ACHN (cell line): ENCODE measurements at places on chromosomes 4 and X.

GRCh38 chr4:145808021-145808650, 128.2 kb downstream of the C4orf51 start:
- DNase-seq, result peak; percentile 86

DNA sequence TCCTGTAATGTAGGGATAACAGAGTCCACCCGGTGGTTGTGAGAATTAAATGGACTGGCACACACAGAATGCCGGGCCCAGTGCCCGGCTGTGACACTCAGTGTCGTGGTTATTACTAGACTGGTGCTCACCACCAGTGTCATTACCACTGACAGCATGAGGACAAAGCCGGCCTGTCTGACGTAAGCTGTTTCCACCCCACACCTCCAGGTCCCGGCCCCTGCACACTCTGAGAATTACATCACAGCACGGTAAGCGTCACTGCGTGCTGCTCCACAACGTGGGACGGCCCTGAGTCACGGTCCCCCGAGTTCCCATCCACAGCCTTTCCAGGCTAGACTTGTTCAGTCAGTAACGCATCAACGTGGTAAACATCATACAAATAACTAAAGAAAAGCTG, 22.9 kb downstream of the FAT1 start:
- no peak for DNase-seq

DNA sequence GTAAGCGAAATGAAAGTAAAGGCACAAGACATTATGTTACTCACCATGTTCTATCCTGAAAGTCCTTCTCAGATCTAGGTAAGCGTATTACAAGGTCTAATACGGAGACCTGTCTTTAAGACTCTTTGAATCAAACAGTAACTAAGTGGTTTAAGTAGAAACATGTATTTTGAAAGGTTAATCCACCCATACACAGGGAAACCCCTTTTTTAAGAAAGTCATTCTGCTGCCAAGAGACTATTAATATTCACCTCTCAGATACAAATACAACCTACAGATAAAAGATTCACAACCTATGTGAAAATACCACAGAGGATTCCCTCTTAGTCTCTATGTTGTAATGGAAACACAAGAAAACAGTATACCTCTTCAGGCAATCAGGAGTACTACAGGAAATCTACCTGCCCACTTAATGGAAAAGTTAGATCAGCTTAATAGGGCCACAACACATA, 63.2 kb upstream of the TNIP3 start:
- DNase-seq, result peak; percentile 39

DNA sequence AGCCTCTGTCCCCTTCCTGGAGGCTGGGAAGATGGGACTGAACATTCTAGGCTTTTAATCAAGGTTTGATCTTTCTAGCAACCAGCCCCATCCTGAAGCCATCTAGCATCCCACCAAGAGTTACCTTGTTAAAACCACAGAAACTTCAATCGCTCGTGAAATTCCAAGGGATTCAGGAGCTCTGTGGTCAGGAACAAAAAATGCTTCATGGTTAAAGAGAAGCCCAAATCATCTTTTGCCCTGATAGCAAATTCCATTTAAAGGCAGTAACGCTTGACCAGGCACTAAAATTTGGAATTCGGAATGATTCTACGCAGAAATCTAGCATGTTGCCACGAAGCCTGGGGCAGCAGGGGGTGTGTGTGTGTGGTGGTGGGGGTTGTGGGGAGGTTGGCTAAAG, 47.8 kb downstream of the CASP6 start:
- no peak for DNase-seq

DNA sequence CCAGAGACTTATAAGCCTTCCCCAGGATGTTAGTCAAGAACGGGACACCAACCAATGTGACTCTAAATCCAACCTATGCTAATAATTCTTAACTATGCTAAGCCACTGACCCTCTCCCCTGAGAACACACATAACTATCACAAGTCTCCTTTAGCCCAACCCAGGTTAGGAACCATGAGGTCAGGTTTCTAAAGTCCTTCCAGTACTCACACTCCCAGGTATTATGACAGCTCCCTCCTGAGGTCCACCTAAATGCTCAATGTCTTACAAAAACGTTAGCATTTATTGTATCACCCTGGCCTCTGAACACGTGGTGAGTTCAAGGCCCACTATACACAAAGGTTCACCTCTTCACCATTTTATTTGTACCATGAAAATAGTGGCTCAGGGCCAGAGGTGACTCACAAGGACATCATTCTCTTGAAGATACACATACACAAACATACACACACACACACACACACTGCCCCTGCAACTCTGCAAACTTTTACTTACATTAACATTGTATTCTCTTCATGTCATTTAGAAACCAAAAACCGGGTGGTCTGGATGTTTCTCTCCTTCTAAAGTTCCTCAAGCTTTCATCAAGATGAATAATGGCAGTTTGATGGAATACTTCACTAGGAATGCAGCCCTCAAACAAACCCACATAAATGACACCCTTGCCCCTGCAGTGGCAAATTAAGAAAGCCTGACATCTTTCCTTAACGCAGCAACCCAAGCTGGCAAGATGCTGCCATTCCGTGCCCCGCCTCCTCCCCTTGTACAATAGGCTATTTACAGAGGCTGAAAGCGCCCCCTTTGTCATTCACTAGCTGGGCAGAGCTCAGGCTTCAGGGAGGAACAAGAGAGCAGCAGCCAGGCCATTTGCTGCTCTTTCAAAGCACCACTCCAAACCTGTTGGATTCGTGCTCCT, 17.7 kb downstream of the ACSL1 start:
- no peak for DNase-seq

GRCh38 chr4:5836943-5837342, 55.9 kb downstream of the CRMP1 start:
- DNase-seq, result no peak

- DNase-seq, result no peak
Measured at GRCh38 chr4:89109841-89110540, 1.3 kb upstream of the TIGD2 start.

GRCh38 chrX:3204606-3205005, 141.8 kb downstream of the MXRA5 start:
- no peak for DNase-seq

DNA sequence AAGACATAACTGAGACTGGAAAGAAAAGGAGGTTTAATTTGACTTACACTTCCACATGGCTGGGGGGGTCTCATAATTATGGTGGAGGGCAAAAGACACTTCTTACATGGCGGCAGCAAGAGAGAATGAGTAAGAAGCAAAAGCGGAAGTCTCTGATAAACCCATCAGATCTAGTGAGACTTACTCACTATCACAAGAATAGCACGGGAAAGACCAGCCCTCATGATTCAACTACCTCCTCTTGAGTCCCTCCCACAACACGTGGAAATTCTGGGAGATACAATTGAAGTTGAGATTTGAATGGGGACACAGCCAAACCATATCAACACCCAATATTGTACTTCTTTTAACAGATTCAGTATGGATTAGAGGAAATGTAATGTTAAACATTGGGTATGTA, 646.6 kb downstream of the ANKRD50 start:
- DNase-seq, result no peak

DNA sequence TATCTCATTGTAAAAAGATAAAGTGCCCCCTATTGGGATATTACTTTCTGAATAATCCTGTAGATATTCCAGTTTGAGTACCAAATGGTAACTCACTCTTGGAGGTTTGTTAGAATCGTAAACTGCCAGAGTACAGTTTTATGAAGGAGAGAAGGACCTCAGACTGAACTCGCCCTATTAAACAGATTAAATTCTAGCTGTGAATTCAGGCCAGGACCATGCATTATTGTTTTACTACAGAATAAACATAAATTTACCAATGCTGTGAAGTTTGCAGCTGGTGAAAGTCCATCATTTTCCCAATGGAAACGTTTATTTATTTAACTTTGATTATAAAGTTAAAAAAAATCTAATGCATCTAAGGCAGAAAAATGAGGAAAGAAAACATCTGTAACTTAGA, 20.2 kb upstream of the PRDM5 start:
- no peak for DNase-seq

GRCh38 chrX:100731441-100732281, at the start of gene SYTL4:
SYTL4 (minus strand) TSS chrX:100732121; CDS start chrX:100702037, 30,084 bp downstream.
- peak; percentile 4 for DNase-seq

GRCh38 chr4:92252846-92253245, 50.9 kb upstream of the GRID2 start:
- no peak for DNase-seq

GRCh38 chrX:12741416-12741815, 49.8 kb upstream of the PRPS2 start:
- no peak for DNase-seq

GRCh38 chr4:86235549-86235948, 124.3 kb downstream of the MAPK10 start:
- DNase-seq, result no peak

DNA sequence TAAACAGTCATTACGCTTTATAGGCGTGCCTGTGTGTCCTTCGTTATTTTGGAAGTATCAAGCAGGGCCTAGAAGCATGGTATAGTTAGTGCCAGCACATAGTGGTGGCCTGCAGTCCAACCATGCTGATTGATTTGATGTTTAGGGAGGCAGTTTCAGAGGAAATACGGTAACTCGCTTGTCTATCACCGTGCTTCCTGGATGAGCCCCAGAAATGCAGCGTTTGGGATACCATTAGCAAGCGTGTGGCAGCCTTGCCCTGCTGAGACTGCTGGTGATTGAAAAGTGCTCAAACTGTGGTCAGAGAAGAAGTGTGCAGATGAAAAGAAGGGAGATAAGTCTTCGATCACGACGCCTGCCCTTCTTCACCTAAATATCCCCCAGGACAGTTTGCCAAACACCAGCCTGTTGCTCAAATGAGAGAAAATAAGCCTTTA, 158.4 kb downstream of the CHIC2 start:
- DNase-seq, result peak; percentile 44

DNA sequence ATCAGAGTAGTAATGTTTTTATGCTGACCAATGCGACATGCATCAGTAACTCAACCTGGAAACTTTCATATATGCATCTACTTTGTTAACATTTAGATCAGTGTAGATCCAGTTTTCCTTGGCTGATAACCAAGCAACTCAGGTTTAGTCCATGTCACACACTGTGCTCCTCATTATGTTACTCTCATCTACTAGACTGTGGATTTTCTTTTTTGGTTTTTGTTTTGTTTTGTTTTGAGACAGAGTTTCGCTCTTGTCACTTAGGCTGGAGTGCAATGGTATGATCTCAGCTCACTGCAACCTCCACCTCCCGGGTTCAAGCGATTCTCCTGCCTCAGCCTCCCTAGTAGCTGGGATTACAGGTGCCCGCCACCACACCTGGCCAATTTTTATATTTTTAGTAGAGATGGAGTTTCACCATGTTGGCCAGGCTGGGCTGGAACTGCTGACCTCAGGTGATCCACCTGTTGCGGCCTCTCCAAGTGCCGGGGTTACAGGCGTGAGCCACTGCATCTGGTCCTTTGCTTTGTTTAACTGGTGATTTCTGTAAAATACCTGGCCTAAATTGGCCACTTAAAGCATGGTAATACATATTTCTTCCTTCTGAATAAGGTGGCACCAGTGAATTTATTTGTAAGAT, 48.6 kb downstream of the SMARCAD1 start:
- DNase-seq, result no peak

DNA sequence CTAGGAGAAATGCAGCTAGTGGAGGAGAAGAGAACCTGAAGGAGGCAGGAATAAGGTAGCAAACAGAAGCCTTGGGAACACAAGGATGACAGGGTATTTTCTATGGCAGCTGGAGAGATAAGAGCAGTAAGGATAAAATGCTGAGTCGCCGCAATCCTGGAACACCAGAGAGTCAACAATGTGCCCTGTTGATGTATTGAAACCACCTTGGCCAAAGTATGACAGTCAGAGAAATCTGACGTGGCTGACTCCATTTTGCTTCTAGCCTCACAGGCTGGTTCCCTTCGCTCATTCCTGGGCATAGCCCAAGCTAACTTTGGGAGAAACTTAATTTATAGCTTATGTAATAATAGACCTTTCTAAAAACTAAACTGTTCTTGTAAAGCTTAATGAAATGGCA, 56.6 kb upstream of the C4orf54 start:
- DNase-seq, result no peak

DNA sequence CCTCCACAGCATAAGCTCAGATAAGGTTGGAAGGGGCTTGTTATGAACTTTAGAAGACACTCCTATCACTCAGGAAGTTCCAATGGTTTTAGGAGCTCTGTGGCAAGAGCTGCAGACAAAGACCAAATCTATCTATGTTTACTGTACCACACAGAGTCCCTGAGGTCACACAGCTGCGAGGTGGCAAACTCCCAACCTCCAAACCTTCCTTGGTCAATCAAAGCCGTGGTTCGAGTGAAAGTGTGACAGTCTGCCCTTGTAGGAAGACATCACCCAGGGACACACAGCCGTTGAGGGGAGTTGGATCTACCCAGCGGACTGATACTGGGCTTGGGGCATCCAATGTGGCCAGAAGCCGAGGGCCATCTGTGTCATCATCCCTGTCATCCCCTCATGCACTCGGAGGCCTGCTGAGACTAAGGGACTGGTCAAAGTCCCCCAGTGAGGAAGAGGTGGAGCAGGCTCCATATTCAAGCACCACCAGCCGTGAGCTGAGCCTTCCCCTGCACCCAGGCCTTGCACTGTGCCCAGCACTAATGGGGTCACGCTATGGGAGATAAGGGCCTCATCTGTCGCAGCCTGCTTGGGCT, 26.8 kb downstream of the MAN2B2 start:
- no peak for DNase-seq

GRCh38 chr4:128574706-128575105, 234.8 kb upstream of the JADE1 start:
- DNase-seq, result peak; percentile 89

GRCh38 chr4:136863756-136864155, 668.5 kb downstream of the PCDH18 start:
- DNase-seq, result peak; percentile 17

GRCh38 chrX:14015294-14015693, 14.4 kb downstream of the GEMIN8 start:
- DNase-seq, result no peak

DNA sequence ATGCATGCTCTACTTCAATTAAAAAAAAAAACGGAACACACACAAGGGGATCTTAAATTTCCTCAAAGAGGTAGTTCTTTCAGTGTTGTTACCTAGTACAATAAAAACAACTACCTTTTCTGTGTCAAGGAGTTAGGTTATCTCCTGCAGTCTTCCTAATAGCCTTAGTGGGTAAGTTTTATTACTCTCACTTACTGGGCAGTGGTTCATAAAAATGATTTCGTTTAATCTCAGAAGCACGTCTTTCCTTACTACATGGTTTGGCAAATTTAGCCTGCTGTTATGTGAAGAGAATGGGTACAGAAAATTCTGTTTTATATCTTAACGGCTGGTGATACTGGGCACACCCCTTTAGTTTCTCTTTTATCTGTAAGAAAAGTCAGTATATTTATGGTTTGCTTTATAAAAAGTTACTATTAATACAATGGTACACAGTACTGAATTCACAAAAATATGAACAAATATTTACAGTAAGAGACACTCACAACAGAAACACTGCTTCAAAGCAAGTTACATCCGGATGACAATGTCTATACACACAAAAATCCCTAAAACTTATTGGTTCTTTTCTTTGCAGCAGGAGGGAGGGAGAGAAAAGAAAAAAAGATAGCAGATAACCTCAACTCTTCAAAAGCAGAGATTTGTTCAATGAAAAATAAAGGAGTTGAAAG, 8.8 kb downstream of the ADH5 start:
- DNase-seq, result no peak
